Left renal pelvis (tissue), 4 donors: ENCODE measurements at places on chromosomes 3 and 15. TPM values are rescaled to one million over a fixed set of nuclear protein-coding genes. Genes with fewer than 3 reads are reported as not detected.
A peak's percentile ranks its signal among the peaks of the same experiment; 100 is the strongest.

- DNase-seq = peak; percentile 91
Observed at GRCh38 chr3:113151461-113152031, 59.8 kb upstream of the BOC start.

The INSYN1 gene
- 27.3 TPM for polyA plus RNA-seq

DNA sequence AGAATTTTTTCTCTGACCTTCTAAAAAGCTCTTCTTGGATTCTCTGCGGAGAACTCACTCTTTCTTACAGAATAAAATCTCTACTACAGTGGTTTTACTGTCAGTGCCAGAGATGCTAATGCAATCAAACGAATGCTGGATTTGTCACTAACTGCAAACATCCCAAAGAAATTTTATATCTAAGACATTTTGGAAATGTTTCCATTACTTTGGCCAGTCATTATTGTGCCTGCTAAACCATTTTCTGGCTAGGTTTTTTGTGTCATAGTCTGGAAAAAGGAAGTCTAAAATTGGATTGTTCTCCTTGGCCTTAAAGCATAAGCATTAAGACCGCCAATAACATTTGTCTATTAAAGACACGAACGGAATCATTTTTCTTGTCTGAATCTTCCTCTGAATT is 54.0 kb downstream of the PLOD2 start:
- DNase-seq = no peak

The KBTBD13 gene
- not detected for polyA plus RNA-seq

DNA sequence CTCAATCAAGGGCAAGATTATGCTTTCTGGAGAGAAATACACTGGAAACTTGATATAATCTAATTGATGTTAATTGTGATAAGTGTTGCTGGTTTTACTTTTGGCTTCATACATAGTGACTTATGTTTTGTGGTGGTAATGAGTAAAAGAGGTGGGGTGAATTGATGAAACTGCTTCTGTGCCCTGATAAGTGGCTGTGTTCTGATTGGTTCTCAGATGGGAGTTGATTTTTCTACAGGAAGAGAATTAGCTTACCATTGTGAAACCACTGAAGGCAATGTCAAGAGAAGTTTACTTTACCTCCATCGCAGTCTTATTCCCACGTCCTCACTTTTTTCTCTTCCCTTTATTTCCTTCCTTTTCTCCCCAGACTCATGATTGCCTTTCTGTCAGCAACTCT is 23.8 kb downstream of the TMEM45A start:
- no peak for DNase-seq

The EXD1 gene
- polyA plus RNA-seq = not detected

GRCh38 chr3:32143849-32144757 is 37.7 kb downstream of the GPD1L start:
- DNase-seq = peak; percentile 77

DNA sequence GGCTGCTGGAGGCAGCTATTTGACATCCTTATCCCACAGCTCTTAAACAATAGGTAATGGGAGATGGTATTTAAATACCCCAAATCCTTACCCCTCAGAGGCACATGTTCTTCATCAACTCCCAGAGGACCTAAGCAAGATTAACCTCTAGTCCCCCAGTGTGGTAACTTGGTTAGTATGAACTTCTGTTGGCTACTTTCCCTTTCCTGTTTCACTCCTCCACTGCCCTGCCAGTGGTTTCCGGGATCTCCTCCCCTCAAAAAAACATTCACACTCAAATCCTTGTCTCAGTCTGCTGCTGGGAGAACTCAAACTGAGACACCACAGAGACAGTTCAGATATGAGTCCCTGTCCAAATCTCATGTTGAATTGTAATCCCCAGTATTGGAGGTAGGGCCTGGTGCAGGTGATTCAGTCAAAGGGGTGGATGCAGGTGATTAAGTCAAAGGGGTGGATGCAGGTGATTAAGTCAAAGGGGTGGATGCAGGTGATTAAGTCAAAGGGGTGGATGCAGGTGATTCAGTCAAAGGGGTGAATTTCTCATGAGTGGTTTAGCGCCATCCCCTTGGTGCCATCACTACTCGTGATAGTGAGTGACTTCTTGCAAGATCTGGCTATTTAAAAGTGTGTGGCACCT is 335.0 kb upstream of the CTNNB1 start:
- no peak for DNase-seq

DNA sequence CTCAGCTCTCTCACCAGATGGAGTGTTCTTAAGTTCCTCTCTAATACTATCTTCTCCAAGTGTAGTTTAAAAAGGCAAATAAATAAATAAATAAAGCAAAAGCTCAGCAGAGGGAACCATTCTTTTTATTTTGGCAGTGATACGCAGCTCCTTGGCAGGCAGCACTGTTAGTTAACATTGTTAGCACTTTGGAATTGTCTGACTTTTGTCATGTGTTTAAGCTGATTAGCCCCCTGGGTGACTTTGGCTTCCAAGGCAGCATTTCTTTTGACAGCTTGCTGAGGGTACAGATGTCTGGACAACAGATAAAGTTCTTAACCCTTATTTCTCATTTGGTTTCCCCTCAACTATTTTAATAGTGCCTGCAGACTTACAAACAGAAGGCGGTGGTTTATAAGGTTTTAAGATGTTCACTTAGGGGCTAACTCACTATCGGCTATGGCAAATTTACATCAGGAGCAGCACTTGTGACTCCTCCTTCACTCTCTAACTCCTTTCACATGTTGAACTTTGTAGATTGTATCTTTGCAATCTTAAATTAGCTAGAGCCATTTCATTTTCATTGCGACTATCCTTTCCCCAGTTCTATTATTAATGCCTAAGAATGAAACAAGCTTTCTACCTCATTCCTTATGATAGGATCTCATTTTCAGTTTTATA is 213.4 kb downstream of the ZBBX start:
- no peak for DNase-seq

The TMEM212 gene
- polyA plus RNA-seq = 0.21 TPM

The MYH15 gene
- polyA plus RNA-seq = 0.26 TPM

DNA sequence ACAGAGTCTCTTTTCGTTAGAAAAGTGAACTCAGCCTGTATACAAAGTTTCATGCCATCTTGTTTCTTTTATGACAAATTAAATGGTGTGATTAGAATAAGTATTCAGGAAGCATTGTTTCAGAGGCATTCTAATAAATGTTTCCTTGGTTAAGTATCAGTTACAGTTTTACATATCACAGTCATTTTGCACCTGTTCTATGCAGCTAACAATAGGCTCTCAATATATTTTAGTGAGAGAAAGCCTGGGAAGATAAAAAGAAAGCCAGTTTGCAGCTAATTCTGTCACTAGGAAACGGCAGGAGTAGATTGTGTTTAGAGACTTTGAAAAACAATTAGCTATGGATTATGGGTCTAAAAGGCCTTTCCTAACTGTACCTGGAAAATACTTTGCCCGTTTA is 252.8 kb downstream of the ZIC1 start:
- no peak for DNase-seq
